NCI-H2029 treated with DMSO at 0.1 percent for 48 hours (cell line): ENCODE measurements at places on chromosomes 2 and 18.

DNA sequence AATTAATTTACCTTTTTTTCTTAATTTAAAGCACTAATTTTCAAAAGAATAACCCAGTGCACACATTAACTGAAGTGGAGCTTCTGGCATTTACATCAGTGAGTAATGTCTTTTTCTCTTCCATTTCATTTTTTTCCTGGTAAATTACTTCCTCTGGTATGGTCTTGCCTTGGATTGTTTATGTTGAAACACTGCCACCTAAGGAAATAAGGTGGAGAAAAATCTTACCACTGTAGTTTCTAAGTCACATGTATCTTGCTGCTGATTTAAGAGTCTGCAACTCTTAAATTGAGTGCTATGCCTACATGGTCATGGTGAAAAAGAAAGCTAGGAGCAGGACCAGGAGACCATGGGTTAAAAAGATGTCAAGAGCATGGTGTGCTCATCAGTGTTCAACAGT, 51.0 kb downstream of the TTC27 start:
- no peak for DNase-seq

GRCh38 chr18:34632321-34632720, 77.8 kb upstream of the DTNA start:
- no peak for DNase-seq

GRCh38 chr2:188378371-188378950, 86.8 kb downstream of the GULP1 start:
- DNase-seq, result peak; percentile 51

DNA sequence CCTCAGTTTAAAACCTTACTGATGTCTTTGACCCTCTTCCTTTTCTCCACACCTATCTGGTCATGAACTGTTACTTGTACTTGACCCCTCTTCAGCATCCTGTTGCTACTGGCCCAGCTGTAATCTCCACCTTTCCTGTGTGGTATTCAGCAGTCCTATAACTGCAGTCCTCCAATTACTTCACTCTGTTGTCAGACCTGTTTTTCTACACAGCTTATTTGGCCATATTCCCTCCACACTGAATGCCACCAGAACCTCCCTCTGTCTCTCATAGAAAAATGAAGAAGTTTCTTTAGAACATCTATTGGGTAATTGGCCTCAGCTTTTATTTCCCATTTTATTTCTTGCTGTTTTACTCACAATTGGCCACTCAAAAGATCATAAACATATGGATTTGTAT, 155.4 kb downstream of the ASXL3 start:
- peak; percentile 24 for DNase-seq

DNA sequence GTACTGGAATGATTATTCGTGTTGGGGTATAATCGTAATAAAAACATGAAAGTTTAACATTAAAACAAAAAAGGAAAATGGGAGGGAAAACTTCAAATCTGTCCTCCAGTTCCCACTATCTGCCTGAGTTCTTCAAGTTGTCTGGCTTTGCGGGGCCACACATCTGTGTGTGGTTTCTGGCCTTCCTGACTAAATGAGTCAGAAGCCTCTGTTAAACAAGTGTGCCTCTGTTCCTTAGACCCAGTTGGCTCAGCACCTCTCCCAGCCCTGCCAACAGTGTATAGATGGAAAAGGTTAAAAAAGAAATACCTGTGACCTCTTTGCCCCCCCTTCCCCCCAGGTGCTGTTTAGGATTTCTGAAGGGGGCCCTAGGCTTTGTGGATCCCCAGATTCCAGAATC, 30.2 kb downstream of the XDH start:
- DNase-seq, result no peak

- DNase-seq, result no peak
These were observed 39.9 kb downstream of the MYO3B start for GRCh38 chr2:170217778-170218251.

DNA sequence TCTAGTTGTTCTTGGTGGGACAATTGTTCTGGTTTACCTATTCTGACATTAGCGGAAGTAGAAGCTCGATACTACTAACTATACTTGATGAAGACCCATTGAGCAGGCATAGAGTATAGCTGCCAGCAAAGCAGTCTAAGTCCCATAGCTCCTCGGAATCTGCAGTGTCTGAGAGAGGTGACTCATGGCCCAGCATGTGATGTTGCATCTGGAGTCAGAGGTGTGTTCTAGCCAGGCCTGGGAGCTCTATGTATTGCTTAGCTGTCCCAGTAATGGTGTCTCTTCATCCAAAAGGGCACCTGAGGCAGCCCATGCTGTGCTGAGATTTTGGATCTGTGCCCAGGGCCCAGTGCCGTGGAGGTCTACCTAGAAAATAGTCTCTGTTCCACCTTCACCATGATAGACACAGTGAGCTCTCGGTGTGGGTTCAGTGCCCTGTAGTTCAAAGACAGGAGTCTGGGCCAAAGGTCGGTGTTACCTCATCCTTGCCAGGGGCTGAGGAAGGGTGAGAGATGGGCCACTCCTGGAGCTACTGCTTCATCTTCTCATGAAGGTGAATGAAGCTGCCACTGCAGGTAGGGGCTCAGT, 47.3 kb downstream of the MEX3C start:
- DNase-seq, result no peak

- no peak for DNase-seq
These were observed 149.9 kb downstream of the RBM43 start for GRCh38 chr2:151111599-151112278.

- DNase-seq, result no peak
These were observed 39.7 kb upstream of the TEX51 start for GRCh38 chr2:126858991-126859390.

GRCh38 chr2:182300608-182301007, 126.2 kb downstream of the PDE1A start:
- peak; percentile 4 for DNase-seq

- no peak for DNase-seq
These were observed 230.0 kb downstream of the ACTR3 start for GRCh38 chr2:114119862-114120261.

- no peak for DNase-seq
These were observed 169.4 kb downstream of the LDLRAD4 start for GRCh38 chr18:13387855-13388548.

- no peak for DNase-seq
These were observed 53.8 kb downstream of the SMAD7 start for GRCh38 chr18:48896875-48897511.

DNA sequence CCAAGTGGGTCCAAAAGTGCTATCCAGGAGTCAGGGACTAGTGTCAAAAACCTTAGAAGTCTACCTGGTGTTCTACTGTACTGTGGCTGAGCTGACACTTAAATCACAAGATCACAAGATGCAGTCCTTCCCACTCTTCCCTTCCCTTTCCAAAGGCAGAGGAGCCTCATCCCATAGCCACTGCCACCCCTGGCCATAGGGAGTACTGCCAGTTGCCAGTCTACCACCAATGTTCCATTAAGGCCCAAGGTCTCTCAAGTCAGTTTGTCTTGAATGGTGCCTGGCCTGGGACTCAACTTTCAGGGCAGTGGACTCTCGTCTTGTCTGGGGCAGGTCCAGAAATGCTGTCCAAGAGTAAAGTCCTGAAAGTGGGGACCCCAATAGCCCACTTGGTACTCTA, 585.6 kb downstream of the NUP35 start:
- DNase-seq, result no peak

DNA sequence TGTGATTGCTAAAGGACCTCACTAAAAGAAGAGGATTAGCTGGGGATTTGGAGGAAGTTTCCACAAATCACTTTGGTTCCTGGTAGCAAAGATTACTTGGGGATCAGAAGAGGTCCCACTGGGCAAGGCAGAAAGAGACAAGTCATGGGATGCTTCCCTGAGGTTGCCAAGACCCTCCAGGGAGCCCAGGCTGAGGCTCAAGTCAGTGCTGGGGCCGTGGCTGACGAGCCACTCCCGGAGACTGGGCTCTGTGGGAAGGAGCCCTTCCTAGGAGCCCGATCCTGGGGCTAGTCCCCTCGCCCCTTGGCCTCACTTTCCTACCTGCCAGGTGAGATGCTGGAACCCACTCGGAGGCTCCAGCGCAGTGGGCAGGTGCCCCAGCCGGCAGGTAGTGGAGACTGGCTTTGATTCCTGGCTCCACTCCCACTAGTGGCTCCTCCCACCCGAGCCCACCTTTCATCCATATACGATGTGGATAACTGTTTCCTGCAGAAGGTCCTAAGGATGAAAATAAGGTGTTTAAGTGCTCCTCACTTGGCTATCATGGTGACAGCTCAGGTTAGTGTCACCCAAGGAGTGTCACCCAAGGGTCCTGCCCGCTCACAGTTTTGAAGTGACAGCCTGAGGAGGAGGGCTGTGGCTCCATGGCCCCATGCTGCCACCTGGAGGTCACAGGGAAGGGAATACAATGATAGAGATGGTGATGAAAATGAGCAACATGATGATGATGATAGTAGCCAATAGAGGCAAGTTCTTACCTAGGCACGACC, 100.5 kb downstream of the CAPN13 start:
- peak; percentile 61 for DNase-seq

DNA sequence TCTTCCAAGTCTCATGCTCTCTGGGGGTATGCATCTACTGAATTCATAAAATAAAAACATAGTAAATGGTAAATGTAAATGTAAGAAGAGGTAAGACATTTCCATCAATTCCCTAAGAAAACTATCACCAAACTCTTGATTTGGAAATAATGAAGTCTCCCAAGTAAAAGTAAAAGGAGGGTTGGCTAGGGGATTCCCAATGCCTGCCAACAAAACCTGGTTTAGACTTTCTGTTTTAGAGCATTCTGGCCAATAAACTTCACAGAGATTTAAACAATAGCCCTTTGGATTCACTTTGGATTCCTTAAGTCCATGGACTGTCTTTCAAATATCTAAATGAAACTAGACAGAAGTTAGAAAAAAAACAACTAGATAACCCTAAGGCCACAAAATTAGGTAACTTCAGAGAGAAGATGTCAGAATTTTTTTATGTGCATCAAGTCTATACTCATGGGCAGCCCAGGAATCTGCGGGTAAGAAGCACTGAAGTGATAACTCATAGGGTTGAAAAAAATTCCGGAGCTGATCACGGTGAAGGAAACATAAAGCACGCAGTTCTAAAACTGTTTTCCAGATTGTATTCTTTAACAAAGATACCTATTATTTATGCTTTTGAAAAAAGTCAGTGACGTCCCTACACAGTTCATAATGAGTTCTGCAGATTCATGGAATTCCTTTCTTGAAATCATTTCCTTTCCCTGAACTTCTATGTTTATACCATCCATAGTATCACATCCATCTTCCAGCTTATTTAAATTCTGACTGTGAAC, 263.6 kb downstream of the AFF3 start:
- no peak for DNase-seq

DNA sequence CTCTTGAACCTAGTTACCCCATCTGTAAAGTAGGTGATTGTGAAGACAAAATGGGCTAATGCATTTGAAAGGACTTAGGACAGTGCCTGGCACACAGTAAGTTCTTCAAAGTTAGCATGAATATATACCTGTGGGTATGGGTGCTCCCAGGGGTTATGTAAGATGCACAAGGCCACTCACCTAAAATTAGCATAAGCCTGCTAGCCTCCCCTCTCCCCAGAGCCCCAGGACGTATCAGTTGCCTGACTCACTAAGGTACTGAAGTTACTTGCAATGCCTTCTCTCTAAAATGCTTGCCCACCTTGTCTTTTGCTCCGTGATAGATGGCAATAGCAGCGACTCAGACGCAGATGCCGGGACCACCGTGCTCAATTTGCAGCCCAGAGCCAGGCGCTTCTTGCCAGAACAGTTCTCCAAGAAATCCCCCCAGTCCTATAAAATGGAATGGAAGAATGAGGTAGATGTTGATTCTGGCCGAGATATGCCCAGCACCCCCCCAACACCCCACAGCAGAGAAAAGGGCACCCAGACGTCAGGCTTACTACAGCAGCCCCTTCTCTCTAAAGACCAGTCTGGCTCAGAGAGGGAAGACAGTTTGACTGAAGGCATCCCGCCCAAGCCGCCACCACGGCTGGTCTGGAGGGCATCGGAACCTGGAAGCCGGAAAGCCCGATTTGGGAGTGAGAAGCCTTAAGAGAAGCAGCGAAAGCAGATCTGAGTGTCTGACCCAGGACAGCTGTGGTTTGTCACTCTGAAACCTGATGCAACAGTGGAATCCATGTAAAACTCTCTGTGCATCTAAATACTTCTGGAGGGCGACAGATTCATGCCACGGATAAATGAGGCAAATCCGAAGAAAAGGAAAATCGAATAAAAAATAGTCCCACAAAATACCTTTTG, 53.8 kb upstream of the TMEM182 start:
- DNase-seq, result no peak

- no peak for DNase-seq
These were observed 90.3 kb downstream of the PTPN4 start for GRCh38 chr2:119849838-119850565.

DNA sequence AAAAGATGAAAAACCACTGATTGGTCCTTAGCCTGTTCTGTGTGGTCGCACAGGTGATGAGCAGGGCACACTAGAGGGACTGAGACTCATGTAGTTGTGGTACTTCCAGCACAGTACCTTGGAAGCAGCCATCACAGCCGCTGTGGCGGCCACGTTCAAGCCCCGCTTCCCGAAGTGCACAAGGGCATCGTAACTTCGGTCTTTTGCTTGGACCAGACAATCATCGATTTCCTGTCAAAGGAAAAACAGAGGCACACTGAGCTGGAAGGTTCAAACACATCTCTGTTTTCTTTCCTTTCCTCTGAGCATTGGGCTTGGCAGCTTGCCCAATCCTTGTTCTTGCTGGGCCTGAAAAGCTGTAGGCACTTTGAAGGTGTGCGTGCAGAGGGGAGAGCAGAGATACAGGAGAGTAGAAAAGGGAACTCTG, 52.6 kb downstream of the MRPL35 start:
- DNase-seq, result no peak

DNA sequence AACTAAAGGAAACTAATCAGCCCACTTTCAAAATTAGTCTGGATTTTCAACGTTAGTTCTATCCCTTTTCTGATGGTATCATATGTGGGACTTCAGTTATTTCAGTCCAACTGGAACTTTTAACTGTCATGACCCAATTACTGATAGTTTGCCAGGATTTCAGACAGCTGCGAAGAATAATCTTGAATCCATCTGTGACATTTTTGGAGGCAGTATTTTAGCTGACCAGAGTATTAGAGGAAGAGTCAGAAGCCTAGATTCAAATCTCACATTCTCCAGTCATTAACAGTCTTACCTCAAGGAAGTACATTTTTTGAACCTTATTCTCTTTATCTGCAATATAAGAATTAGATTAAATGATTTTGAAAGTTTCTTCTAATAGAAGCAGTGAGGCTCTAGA, 81.3 kb downstream of the PTRHD1 start:
- no peak for DNase-seq

- DNase-seq, result no peak
These were observed 109.8 kb downstream of the UPP2 start for GRCh38 chr2:158211502-158211901.

GRCh38 chr2:37698931-37699481, 27.6 kb upstream of the CDC42EP3 start:
- no peak for DNase-seq

GRCh38 chr2:48507111-48507510, 22.8 kb upstream of the STON1 start:
- no peak for DNase-seq
